A549 (cell line): ENCODE measurements at places on chromosomes 5 and 9.

DNA sequence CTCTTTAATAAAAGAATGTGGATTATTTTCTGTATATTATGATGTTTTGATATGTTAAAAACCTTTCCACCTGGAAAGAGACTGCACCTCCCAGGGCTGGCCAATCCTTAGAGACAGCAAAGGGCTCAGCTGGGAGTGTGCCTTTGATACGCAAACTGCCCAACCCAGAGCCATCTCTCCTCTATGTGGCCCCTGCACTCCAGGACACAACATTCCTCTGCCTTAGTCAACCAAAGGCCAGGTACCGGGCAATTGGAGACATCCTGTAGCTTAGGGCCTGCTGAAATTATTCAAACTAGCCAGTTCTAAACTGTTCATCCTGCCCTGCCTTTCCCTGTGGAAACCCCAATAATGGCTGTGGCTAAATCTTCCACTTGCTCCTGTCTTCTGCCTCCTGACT, 5.0 kb upstream of the HSPB3 start:
- no peak for DNase-seq

DNA sequence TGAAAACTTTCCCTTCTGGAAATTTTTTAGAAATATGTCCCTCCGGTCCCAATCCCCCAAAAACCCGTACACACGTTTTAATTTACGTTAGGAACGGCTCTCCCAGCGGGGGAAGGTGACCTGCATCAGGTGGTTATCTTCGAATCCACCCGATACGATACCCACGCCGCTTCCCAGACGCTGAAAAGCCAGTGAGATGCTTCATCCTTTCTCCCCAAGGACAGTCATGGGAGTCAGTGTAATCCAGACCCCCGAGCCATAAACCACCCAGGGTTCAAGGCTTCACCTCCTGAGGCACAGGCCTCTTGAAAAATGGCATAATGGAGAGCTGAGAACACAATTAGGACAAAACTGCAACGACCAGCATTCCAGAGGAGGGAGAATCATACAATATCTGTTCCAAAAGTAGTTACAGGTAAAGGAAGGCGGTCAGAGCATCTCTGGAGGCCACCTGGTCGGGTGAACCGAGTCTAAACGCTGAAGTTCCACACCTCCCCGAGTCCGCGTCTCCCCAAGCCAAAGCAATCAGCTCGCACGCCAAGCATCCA, 857 bp downstream of the FAM169A start:
- DNase-seq: no peak

DNA sequence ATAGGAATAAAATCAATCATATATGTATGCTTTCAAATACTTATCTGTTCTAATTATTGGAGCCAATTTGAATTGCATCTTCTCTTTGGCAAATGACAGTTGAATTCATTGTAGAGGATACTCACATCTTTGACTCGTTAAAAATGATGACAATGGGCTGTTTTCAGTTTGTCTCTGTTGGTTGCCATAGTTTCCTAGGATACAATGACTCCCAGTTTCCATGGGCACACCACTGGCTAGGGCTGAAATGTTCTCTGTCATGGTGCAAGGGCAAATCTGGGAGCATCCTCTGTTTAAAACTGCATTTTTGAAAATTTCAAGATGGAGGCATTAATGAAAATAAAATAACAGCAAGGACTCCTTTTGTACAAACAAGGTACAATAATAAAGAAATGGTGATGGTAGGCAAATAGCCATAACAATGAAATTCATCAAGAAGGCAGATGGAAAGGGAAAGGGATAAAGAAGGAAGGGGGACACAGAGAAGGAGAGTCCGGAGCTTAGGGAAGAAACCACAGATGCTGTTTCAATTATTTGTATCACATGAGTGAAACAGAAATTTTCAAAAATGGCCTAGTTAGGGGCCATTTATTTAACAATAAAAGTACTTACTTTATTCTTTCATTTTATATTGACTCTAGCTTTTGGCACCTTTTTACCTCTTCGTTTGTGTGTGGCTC, 378.8 kb upstream of the SEMA6A start:
- no peak for DNase-seq

GRCh38 chr5:69414885-69415583, at the start of gene MARVELD2:
Gene MARVELD2, plus strand, starts transcription at chr5:69415116. Its CDS starts 4,270 bp downstream, at chr5:69419386.
- peak; percentile 77 for DNase-seq

GRCh38 chr5:134738133-134738962, at the start of gene CAMLG:
Gene CAMLG, plus strand, starts transcription at chr5:134738548. Its CDS starts 73 bp downstream, at chr5:134738621.
- peak; percentile 84 for DNase-seq

DNA sequence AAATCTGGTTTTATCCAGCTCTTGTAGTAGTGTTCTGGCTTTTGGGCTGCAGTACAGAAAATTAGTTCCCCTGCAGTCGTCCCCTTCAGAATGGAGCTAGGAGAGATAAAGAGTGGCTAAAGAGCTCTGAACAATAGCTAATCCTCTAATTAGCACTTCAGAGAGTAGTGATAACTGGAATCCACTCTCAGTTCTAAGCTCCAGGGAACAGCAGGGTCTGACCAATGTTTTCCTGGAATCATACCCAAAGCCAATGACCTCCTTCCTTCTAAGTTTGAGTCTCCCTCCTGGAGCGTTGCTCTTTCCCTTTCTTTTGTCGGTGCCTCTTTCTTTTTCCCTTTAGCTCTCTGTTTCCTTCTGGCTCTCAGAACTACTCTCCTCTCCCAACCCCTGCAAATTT, 47.4 kb downstream of the MFAP3 start:
- no peak for DNase-seq

DNA sequence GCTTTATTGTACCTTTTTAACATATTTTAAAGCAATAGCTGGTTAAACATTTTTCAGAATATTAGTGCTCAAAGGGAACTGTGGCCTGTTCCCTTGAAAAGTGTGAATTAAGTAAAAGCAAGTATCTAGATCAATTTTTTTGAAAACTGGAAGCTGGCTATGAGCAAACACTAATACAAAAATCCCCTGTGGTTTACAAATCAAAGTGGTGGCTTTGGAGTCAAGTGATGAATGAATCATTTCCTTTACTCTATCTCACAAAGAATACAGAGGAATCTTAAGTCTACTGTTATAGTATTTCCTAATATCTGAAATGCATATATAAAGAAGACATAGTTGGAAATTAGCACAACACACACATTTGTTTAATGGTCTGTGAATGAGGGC, 212.4 kb upstream of the C9orf72 start:
- DNase-seq: no peak

DNA sequence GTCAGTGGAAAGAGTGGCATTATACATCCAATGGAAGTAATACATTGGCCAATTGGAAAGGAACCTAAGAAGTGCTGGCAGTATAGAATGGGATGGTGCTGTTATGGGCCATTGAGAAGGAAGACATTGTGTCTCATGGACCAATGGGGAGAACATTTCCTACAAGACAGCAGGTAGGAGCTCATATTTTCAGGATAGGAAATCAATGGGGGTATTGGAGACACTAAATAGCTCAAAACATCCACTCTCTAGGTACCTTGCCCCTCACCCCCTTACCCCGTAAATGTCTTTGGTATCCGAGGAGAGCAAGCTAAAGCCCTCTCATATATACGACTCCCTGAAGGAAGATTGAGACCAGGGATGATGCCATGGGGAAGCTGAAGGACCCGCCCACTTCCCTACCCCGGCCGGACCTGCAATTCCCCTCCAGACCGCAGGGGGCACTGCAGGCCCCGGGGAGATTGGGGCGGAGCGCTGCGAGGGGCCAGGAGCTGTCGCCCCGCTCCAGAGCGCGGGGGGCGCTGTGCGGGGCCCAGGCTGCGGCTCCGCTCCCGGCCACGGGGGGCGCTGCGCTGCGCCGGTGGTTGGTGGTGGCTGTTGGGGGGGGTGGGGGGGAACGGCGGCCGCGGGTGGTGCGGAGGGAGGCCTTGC, at the start of gene KDM3B:
Gene KDM3B, plus strand, starts transcription at position 615 of the 651 bp plus-strand sequence. CDS start 111 bp downstream, outside the sequence.
- peak; percentile 87 for DNase-seq
